ENCODE measurements at places on chromosomes 7 and 10.
A peak's percentile ranks its signal among the peaks of the same experiment; 100 is the strongest.

DNA sequence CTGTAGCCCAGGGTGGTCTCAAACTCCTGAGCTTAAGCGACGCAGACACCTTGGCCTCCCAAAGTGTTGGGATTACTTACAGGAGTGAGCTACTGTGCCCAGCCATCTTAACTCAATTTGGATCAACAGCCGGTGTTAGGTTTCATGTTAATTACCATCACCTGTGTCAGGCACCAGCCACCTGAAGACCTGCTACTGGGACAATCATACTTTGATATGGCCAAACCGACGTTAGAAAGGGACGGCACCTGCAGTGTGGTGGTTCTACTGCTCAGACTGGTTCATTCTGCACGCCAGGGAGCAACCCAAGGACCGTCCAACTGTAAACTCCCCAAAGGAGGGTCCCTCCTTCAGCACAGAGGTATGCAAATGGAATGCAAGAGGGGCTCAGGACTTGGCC is 74.2 kb upstream of the CYTH3 start:
- DNase-seq, result no peak

GRCh38 chr7:141333459-141333858 is 217.8 kb upstream of the AGK start:
- no peak for DNase-seq

DNA sequence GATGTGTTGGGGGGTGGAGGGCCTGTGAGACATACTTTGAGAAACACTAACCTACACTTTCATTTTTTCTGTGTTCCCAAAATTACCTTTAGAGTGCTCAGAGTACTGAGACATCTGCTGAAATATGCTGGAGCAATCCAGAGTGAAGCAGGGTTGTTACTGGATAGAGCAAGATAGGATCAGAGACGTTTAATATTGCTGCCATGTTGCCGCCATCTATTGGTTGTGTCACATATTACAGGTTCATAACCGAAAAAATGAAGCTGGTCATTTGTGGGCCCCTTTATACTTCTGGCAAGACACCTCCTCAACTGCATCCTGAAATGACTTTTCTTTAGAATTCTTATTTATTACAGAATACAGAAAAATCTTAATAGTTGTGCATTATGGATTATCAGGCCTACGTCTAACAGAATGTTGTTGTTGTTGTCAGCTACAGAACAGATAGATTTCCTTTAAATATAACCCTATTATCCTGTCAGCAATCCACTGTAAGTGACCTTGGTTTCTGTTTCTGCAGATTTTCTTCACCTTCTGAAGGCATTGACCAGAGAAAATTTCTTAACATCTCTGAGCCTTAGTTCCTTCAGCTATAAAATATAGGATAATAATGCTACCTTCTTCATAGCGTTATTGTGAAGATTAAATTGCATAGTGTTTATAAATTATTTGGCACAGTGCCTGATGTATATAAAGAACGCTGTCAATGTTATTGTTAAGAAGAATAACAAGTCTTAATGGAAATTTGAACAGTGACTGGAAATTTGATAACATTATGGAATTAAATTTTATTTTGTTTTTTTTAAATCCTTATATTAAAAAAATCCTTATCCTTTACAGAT is 16.2 kb upstream of the DLD start:
- peak; percentile 68 for DNase-seq

- peak; percentile 72 for DNase-seq
These were observed 52.6 kb upstream of the CAPZA2 start for GRCh38 chr7:116809636-116810266.

DNA sequence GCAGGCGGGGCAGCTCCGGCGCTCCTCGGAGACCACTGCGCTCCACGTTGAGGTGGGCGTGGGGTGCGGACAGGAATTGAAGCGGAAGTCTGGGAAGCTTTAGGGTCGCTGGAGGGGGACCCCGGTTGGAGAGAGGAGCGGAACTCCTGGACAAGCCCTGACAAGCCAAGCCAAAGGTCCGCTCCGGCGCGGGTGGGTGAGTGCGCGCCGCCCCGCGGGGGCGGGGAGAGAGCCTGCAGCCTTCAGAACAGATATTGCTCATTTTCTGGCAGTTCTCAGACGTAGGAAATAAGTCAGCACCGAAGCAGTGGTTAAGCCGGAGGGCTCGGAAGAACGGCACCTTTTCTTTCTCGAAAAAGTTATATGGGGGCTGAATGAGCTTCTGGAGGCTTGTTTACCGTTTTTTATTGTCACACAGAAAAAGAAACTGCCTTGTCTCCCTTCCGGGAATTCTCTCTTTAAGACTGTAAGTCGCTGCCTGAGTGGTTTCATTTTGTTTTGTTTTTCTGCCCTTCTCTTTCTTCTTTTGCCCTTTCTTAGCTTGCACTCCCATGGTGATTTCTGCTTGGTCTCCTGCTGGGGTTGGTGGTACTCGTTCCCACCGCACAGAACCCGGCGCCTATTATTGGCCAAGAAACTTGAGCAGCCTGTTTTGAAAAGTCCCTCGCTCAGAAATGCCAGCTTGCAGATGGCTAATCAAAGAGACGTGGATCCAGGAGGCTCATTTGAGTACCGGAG is 732 bp downstream of the FAS start:
- DNase-seq, result peak; percentile 75

- DNase-seq, result no peak
These were observed 65.0 kb upstream of the FGFR2 start for GRCh38 chr10:121662945-121663917.

GRCh38 chr10:130782467-130782866 is 529.1 kb downstream of the TCERG1L start:
- no peak for DNase-seq

DNA sequence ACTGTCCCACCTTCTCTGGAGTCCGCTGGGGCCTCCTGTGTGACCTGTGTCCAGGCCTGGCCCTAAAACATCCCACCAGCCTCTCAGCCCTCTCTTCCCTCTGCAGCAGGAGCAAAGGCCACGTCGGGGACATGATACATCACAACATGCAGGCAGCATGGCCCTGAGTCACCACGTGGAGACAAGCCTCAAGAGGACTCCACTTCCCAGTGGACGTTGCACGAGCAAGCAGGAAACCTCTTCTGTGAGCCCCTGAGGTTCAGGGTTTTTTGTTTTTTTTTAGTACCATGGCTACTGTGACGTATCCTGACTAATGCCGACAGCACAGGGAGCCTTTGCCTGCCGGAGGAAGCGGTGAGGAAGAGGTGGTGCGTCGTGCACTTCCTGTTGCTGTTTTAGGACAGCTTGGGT is 165.9 kb downstream of the DNAJB6 start:
- peak; percentile 2 for DNase-seq

DNA sequence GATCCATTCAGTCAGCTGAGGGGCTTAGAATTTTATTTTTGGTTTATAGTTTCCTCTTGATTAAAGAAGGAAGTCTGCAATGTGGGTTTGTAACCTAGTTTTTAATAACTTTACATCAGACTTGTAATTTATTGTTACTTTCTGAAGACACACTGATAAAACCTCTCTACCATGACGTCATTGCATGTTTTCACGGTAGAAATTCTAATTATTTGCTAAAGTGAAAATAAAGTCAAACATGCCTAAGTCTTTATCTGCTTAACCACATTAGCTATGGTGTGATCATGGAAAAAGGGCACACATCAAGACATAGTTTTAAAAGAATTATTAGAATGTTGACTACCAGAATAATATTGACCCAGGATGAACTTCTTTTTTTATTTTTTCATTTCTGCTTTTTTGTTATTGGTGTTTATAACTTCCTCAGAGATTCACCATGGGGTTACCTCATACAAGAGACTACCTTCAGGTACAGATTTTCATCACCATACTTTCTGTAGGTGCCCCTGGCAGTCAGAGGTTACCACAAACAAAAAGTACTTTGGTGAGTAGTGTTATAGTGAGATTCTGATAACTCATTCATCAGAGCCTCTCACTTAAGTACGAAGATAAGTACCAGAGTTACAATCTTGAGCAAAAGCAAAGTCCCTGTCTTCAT is 7.0 kb upstream of the PANK1 start:
- no peak for DNase-seq

GRCh38 chr10:99906470-99906869 is 103.3 kb downstream of the DNMBP start:
- DNase-seq, result peak; percentile 85
